ENCODE measurements at places on chromosomes 3 and 15.
A peak's percentile ranks its signal among the peaks of the same experiment; 100 is the strongest.

DNA sequence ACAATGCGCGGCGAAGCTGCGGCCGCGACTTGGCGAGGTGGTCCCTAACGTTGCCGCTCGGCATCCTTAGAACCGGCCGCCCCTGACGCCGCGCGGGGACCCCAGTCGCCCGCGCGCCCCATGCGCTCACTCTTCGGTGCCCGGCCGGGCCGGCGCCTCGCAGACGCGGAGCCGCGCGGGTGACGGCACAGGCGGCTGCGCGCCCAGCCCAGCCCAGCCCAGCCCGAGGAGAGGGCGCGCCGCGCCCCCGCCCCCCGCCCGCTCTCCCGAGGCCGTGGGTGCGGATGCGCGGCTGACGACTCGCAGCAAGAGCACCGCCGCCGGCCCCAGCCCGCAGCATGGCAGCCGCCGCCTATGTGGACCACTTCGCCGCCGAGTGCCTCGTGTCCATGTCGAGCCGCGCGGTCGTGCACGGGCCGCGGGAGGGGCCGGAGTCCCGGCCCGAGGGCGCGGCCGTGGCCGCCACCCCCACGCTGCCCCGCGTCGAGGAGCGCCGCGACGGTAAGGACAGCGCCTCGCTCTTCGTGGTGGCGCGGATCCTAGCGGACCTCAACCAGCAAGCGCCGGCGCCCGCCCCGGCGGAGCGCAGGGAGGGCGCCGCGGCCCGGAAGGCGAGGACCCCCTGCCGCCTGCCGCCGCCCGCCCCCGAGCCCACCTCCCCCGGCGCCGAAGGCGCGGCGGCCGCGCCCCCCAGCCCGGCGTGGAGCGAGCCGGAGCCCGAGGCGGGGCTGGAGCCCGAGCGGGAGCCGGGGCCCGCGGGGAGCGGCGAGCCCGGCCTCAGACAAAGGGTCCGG, 437 bp downstream of the KLF13 start:
- DNase-seq: peak; percentile 84

- DNase-seq: no peak
Measured at GRCh38 chr3:149343951-149344350, 10.5 kb upstream of the TM4SF18 start.

- no peak for DNase-seq
Measured at GRCh38 chr15:45523166-45523460, 558 bp upstream of the SLC30A4 start.

DNA sequence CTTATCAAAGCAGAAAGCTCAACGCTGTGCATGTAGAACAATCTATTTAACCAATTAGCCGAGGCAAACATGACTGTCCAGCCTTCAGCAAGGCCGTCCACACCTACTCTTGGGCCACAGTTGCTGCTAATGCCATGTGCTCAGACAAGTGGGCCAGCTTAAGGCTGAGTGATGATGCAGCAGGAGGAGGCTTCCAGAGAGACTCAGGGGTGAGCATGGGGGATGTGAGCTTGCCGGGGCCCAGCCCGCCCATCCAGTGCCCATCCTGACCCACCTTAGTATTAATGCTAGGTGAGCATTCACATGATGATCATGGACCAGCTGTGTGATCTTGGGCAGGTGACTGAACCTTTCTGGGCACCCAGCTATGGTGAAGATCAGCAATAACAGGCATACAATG, 150.1 kb downstream of the TPRA1 start:
- no peak for DNase-seq
